ENCODE measurements at places on chromosomes 12 and 14.

- no peak for DNase-seq
Observed at GRCh38 chr14:33307691-33308251, 369.1 kb downstream of the NPAS3 start.

DNA sequence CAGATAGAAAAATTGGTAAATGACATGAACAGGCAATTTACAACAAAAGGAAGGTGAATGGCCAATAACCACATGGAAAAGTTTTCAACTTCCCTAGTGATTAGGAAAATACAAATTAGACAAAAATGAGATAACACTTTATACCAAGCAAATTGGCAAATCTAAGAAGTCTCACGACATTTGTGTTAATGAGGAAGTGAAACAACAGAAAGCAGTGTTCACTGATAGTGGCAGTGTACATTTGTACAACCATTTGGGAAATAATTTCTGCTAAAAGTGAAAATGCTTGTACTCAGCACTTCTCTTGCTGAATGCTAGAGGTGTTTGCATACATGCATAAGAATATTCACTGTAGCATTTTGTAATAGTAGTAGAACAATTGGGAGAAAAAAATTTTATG is 126.6 kb downstream of the LLPH start:
- no peak for DNase-seq

- DNase-seq: no peak
Observed at GRCh38 chr14:54446161-54446693, 5.1 kb upstream of the CNIH1 start.

- no peak for DNase-seq
Observed at GRCh38 chr12:70581208-70581607, 56.0 kb downstream of the PTPRB start.

GRCh38 chr12:96094201-96094600 is 58.8 kb upstream of the LTA4H start:
- DNase-seq: no peak

DNA sequence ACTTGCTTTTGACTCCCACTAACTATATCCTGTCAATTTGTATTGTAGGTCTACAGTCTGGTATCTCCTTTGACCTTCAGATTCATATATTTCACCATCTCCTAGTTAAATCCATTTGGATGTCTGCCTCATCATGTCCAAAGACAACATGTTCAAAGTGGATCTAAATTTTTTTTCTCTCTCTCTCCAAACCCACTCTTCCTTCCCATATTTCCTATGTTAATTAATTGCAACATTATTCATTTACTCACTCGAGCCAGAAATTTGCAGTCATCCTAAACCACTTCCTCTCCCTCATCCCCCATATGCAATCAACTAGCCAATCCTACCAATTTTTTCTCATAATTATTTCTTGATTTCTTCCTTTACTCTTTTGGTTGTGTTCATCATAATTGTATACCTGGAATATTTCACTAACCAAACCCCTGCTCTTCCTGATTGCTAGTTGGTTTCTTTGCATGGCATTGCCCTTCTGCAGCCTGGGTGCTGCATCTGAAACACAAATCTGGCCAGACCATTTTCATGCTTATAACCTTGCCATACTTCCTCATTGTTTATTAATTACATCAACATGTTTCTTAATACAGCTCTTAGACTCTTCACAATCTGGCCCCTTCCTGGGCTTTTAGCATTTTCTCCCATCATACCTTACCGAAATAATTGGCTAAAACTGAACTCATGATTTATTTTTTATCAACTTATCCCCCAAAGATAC is 442.2 kb downstream of the ADAMTS20 start:
- DNase-seq: no peak

DNA sequence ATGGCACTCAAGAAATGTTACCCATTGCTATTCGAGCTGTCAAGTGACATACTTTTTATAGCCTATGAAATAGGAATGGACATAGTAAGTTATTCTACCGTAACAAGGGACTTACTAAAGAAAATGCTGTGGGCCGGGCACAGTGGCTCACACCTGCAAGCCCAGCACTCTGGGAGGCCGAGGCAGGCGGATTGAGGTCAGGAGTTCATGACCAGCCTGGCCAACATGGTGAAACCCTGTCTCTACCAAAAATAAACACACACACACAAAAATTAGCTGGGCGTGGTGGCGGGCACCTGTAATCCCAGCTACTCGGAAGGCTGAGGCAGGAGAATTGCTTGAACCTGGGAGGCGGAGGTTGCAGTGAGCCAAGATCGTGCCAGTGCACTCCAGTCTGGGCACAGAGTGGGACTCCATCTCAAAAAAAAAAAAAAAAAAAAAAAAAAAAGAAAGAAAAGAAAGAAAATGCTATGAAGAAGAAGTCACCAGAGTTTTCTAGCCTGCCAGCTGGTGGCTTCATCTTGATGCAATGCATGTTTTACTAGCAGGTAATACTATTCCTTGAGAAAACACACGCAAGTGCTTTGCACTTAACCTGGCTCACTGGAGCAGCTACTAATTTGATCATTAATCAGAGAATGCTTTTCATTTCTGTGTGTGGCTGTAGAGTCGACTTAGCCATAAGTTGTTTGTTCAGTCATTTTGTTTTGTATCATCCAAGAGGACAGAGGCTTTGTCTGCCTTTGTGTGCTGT is 166.7 kb upstream of the MYL2 start:
- no peak for DNase-seq

- no peak for DNase-seq
Observed at GRCh38 chr12:31257784-31258183, 68.2 kb downstream of the SINHCAF start.

DNA sequence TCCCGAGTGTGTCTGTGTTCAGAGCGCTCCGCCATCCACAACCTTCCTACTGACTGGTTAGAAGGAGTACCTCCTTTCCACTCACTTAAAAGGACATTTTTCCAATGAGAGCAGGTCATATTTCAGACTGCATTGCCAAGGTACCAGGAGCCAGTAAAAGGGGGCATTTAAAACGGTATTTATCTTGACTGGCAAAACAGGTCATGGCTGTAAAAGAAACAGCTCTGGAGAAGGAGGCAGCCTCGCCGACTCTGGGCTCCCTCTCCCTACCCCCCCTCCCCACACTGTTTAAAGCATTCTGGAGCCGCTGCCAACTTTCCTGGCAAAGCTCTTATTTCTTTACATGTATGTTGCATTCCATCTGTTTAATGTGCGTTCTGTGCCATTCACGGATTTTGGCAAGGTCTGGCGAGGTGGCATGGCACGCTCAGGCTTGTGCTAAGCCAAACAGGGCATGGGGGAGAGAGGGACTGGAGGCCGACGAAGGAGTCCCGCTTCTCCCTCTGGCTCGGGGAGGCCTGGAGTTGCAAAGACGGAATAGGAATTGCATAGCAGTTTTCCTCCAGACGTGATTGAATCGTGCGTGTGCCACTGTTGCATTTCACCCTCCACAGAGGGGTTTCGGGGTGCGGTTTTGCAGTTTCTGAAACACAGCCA is 41.2 kb upstream of the MED13L start:
- no peak for DNase-seq

DNA sequence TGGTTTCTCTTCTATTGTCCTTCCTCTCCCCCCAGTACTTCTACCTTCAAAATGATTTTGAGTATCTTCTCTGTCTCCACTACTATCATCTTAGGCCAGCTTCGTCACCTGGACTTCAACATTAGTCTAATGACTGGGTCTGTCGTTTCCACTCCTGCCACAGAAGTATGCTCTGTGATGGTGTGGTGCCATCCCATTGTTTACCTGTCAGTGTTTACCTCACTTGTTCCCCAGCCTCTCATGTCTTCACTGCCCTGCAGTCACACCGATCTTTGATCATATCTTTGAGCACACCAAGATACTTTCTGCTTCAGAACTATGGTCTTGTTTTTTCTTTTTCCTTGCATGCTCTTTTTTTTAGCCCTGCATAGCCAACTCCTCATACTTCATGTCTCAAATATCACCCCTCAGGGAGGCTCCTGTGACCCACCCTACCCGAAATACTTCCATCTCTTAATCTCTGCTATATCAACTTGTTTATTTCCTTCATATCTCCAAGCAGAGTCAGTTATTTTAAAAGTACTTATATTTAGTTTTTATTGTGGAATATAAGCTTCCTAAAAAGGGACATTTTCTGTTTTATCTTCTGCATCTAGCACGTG is 60.4 kb downstream of the ANO6 start:
- DNase-seq: no peak

- DNase-seq: no peak
Observed at GRCh38 chr12:13857750-13858149, 123.7 kb downstream of the GRIN2B start.

- DNase-seq: no peak
Observed at GRCh38 chr14:103007555-103007954, 49.8 kb downstream of the CDC42BPB start.

DNA sequence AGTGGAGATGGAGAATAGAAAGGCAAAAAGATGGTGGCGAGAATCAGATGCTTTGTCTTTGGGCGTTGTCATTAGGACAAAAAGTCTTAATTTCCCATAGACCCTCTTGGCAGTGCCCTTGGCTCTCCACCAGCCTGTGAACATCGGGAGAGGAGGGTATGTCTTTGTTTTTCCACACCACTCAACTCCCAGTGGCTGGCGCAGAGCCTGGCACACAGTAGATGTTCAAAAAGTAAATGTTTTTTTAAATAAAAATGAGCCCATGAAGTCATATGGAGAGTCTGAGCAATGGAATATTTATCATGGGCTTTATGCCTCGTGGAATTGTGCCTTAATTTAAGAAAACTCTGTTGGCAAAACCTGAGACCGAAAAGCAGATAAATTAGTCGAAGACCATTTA is 90.4 kb downstream of the SRGAP1 start:
- DNase-seq: no peak

DNA sequence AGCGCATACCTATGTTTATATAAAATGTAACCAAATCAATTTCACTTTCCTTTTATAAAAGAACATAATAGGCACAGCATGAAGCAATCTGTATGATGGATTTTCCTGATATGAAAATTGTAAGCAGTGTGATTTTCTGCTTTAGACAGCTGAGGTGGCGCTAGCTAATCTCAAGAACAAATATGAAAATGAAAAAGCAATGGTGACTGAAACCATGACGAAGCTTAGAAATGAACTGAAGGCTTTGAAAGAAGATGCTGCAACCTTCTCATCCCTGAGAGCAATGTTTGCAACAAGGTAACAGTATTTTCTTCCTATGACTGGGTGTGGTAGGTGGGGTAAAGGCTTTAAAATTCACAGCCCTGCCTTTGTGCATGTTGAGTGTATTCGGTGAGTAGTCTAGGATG is 65.0 kb upstream of the FGD4 start:
- DNase-seq: no peak

DNA sequence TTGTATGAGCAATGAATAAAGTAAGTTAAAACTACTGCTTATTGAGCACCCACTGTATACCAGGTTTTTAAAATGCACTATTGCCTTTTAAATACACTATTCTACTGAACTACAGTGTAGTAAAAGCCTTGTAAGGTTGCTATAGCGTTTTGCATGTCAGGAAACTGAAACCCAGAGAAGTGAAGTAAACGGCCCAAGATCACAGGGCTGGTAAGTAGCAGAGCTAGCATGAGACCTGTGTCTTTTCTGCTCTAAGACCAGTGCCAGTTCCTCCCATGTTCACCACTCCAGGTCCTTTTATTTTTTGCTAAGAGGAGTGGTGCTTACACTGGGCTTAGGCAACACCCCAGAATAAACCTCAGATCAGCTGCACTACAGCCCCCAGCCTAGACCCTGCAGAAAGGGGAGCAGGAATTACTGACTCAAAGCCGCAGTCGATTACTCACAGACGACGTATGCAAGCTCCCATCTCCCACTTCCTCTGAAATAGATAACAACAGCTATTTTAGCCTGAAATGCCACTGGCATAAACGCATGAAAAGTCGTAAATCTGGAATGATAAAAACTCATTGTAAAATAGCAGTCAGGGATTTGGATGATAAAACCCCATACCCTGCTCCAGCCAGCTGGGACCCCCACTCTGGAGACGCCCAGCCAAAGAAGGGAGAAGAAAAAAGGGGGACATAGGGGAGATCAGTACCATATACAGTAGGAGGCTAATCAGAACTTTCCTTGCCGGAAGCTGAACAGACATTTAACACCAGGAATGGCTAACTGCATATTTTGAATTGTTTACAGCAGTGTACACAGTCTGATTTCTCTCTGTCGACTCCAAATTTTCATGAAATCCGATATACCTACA is 108.3 kb downstream of the NUAK1 start:
- no peak for DNase-seq

DNA sequence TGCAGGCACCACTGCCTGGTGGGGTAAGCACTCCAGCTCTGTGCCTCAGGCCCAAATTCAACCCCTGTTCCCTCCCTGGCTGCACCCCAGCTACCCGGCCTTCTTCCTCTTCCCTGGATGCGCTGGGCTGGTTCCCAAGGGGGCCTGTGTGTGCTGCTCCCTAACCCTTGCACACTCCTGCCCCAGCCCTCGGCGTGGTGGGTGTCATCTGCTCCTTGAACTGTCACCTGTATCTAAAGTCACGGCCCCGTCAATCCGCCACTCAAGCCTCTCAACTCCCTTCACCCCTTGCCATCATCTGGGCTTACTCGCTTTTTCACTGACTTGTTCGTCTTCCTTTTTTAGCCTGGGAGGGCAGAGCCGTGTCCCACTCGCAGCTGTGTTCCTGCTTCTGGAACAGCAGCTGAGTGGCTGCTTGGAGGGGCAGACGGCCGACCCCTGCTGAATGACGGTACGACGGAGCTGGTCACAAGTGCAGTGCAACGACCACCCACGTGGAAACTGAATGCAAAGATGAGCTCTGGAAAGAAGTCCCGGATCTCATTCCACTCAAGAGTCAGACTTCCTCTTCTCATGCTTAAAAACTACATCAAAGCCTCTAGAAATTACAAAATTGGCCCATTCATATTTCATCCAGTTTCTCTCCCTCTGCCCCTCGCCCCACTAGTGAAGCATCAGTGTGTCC is 138.9 kb downstream of the PIWIL1 start:
- DNase-seq: no peak

GRCh38 chr12:131152587-131152986 is 198.9 kb downstream of the ADGRD1 start:
- DNase-seq: no peak

DNA sequence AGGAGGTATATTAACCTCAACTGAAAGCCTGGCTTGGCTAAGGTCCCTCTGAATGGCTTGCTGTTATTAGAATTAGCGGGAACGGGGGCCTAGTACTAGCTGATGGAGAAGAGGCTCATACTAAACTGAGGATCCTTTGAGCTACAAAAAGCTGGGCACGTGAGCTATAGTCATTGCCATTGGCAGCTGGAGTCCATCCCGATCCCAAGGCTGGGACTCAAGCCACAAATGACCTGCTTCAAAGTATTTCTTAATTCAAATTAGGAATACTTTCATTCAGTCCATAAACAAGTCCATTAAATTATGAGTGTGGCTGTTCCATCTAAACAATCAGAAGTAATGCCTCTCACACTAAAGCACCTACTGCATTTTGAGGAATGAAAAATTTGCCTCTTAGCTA is 114.5 kb downstream of the DACT1 start:
- DNase-seq: no peak

GRCh38 chr14:100159094-100159864 is at the start of gene DEGS2:
TSS of gene DEGS2 (minus strand) at chr14:100159645. CDS start at chr14:100159587, 58 bp downstream.
- no peak for DNase-seq

DNA sequence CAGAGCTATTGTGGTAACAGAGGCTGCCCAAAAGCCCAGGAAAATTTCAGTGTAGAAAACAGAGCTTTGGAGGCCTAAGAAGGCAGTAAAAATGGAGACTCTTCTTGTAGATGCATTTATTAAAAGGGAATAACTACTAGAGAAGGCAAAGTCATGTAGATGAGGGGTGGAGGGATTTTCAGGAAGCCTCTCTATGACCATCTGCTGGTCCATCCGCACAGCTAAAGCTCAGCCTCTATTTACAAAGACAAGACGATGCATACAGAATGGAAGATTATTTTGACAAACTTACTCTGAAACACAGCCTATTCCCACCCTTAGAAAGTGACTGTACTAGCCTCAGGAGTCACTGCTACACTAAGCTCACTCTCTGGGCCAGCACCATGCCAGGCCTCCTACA is 71.4 kb downstream of the GLRX5 start:
- no peak for DNase-seq
